ENCODE measurements at places on chromosomes 16 and 17. TPM values are rescaled to one million over a fixed set of nuclear protein-coding genes. Genes with fewer than 3 reads are reported as not detected.

Gene ACSM2B
- total RNA-seq = not detected

DNA sequence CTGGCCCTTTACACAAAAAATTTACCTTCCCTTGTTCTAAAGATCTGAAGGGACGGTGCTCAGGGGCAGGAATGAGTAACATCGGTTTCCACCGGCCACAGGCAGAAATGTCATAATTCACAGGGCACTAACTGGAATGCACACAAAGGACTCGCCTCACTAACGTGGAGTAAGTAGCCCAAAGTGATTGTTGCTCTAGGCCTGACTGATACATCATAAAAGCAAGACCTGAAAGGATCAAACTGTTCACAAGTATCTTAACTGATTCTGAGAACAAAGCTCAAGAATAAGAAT is 8.9 kb upstream of the TCF25 start:
- no peak for DNase-seq

GRCh38 chr16:85004587-85005205 is 6.6 kb downstream of the ZDHHC7 start:
- no peak for DNase-seq

GRCh38 chr17:72616447-72616846 is 476.0 kb downstream of the SLC39A11 start:
- DNase-seq = no peak

Data from thymus (tissue), 14 donors.